ENCODE measurements at places on chromosomes 6 and 20.

DNA sequence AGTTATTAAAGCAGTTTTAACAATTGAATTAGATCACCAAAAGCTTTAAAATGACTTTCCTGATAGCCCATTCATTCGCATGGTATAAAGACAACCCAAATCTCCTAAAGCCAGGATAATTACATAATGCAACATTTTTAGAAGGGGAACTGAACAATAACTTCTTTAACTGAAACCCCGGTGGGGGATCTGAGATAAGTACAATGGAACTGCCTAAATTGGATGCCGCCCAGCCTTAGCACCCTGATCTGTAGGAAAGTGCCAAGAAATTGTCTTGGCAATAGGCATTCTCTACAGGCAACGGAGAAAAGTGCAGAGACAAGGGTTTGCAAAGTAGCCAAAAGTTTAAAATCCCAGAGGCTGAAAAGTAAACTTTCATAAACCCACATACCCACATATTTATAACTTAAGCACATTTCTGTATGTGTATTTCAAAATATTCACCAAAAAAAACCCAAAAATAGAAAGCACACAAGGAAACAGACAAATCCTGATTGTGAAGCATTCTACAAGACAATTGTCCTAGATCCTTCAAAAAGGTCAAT is 98.8 kb upstream of the BEND6 start:
- no peak for DNase-seq

DNA sequence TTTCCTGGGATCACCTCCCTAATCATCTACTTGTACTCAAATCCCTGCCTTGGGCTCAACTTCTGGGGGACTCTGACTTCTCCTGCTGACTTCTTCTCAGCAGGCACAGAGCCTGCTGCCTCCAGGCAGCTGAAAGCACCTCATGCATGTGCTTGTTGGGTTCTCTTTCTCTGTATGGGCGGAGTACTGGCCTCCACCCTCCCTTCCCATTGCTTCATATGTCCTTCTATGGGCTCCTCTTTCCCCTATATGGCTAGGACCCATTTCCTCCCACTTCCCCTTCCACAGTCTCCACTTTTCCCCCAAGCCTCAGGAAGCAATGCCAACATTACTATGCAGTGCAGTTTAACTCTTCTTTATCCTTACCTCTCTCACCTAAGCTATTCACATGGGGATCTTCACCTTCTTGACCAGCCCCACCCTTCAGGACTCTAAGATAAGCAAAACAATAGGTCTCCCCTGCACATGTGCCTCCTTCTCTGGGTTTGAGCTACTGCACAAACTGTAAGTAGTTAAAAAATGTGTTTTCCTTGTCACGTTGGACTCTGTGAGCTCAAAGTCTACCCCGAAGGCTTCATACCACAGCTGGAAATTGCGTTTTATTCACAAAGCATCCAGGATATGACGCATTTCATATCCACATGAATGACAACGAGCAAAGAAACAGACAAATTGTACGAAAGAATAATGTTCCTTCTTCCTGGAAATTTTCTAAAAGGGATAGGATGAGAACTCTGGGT is 93.7 kb downstream of the CDS2 start:
- DNase-seq, result no peak

DNA sequence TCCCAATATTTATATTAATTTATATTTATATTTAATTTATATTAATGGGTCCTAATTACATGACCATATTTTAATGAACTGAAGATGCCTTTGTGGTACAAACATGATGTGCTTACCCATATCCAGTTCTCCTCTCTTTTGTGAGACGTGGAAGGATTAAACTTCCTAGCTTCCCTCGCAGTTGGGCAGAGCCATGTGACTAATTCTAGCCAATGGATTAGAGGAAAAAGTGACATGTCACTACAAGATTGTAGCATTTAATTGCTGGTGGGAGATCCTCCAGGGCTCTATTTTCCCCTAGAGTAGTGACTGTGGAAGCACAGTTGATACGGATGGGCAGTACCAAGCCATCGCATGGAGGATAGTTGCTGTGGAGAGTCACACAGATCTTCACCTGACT is 4.8 kb upstream of the SOBP start:
- no peak for DNase-seq

DNA sequence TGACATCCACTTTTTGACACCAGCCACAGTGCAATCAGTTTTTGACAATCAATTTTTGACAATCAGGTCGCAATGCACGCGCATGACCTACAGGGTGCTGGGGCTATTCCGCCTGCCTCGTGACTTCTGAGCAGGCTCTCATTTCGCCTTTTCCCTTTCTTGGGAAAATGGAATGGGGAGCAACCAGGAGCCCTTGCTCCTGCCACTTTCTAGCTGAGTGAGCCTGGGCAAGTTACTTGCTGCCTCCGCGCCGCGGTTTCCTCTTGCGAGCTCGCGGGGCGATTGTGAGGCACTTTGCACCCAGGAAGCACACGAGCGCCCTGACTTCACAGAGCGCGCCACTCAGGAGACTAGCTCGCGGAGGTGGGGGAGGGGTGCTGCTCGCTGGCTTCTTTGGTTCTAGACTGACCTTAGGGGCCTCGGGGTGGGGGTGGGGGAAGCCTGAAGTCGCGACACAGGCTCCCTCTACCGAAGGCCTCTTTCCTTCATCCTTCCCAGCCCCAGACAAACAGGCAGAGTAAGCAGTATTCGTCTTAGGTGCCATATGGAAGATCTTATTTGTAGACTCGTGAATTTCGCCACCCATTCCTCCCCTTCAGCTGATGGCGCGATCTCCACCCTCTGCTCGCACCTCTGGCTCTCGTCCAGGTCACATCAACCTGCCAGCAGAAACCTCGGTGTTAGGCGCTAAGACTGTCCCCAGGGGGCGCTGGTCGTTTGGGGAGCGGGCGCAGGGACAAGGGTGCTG is 4.6 kb downstream of the TP53TG5 start:
- DNase-seq, result peak; percentile 95

- DNase-seq, result no peak
Measured at GRCh38 chr6:132028029-132028428, 76.9 kb upstream of the CCN2 start.

DNA sequence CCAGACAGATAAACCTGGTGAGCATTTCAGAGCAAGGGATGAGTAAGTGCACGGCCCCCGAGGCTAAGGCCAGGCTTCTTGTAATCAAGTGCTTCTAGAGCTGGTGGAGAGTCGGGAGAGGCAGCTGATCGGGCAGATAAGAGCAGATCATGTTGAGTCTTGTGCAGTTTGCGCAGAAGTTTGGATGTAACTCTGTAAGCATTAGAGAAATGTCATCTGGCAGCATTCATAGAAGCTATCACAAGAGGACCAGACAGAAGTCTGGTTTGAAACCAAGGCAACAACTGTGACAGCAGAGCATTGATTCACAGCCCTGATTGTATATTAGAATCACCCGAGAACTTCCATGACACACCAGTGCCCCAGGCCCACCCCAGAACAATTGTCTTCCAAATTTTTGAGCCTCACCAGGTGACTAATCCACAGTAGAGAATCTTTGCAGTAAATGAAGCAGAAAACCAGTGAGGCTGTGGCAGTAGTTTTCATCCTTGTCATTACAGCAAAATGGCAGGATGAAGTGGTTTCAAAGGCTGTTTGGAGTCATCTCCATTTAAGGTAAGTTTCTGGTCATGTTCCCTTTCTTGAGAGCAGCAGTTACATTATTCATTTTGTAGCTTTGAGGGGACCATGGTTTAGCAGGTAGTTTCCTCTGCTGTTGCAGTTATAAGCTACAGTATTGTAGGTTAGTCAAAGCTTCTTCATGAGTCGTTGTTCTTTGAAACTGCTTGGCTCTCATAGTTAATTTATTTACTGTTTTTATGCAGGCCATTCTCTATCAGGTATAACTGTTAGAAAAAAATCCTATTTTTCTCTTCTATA is 84.1 kb downstream of the RNF217 start:
- no peak for DNase-seq

DNA sequence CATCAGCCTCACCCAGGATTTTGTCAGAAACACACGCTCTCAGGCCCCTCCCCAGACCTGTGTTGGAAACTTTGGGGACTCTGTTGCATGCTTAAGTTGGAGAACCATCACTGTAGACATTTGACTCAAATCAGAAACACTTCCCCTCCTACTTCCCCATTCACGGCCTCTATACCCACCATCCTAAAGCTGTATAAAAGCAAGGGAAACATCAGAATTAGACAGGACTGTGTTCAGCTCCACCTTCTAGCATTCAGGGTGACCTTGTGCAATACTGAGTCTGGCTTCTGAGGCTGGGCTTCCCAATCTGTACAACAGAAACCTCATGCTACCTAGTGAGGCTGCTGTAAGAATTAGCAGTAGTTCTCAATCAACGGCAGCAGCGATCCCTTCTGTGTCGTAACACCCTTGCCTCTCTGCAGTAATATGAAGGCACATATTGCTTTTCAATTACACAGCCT is 252.3 kb downstream of the LY86 start:
- DNase-seq, result no peak

GRCh38 chr6:795046-795685 is 102.2 kb upstream of the EXOC2 start:
- DNase-seq, result no peak

GRCh38 chr6:142302421-142303175 is 791 bp downstream of the ADGRG6 start:
- no peak for DNase-seq

GRCh38 chr6:47203266-47203937 is 106.3 kb downstream of the TNFRSF21 start:
- no peak for DNase-seq

DNA sequence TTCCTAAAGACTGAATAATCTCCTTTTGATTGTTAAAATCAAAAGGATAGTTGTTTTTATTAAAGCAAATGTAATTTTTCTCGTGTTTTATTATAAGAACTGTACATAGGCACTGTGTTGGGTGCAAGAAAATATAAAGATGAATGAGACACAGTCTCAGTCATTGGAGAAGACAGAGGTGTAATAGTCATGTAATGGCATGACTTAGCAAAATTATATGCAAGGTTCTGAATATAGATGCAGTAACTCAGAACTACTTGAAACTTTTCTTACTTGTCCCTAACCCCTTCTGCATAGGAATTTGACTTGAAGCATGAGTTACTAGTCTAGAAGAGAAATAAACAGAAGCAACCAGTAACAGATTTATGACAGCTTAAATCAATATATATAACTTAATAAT is 14.9 kb downstream of the WTAP start:
- no peak for DNase-seq

DNA sequence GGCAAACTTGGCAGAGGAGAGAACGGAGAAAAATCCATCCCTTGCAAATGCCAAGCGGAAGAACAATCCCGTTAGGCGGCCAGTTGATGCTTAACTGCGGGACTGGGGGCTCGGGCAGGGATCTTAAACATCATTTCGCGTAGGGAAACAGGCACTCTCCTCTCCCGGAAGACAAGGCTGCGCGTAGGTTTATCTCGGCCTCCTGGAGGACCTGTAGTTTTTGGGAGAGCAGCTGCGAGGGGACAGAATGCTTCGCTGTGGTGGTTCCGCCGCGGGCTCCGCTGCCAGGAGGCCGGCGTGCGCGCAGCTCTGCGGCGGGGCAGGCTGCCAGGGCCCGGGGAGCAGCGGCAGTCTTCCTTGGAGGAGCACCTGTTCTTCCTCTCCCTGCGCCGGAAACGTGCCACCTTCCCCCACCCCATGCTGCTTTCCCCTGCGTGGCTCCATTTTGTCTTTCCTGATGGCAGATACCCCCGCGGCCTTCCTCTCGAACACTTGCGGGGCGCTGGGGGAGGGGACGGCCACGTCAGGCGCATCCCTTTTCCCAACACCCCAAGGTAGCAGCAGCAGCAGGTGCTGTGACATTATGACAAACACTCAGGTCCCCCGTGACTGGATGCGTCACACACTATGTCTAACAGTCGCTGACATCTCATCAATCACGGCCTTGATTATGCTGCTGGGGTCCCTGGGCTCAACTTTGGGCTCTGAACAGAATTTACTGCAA is 230.7 kb upstream of the BTBD3 start:
- no peak for DNase-seq

DNA sequence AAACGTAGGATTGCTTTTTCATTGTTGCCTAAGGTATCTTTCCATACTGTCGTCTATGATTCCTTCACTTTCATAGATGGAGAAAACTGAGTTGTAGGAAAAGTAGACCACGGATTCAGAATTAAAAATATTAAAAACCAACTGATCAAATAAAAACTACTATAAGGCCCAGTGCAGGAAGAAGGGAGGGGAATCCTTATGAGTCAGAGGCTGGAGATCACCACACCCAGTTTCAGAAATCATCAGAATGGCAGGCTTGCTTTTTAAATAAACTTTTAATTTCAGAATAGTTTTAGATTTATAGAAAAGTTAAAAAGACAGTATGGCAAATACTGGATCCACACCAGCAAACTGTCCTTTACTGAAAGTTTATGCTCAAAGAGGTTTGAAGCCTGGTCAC is 32.0 kb upstream of the POPDC3 start:
- no peak for DNase-seq

DNA sequence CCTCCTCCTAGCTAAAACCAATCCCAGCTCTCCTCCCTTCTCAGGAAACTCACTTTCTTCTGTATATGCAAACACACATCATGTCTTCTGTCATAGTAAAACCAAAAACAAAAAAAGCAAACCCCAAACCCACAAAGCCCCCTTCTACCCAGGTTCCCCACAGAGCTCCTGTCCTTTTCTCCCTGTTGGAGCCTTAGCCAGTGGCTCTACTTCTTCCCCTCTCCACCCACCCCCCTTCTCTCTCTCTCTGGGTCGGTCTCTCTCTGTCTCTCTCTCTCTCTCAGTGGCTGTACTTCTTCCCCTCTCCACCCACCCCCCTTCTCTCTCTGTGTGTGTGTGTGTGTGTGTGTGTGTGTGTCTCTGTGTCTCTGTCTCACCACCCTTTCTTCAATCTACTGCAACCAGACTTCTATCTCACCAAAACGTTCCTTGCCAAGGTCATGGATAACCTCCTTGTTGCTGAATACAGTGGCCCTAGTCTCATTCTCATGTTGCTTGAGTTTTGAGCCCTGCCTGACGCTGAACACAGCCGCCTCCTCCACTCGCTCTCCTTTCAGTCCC is 8.7 kb upstream of the OSER1 start:
- no peak for DNase-seq

DNA sequence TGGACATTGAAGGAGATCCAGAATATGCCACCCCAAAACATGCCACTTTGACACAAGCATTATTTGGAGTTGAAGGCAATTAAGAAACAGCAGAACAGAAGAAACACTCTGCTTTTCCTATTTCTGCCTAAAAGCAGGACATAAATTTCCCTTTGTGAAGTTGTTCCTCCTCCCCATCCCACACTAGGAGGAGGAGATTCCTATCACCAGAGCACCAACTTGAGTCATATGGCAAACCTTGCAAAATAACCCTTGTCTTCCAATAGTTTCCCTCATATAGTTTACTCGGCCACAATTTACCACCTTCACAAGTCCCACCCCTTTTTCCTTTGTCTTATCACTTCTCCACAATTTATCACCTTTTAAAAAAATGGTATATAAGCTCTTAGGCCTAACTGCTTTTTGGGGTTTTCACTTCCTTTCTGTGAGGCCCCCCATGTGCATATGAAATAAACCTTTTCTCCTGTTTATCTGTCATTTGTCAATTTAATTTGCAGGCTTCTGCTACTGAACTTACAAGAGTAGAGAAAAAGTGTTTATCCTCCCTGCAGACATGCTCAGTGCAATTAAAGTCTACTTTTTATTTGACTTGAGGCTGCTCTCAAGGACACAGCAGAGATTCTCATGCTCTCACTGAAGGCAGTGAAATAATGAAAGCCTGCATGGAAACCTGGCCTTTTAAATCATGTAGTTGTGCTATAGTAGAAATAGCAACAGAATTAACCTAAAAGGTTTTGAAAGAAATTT is 2.8 kb upstream of the RAB23 start:
- no peak for DNase-seq

Data from activated CD4-positive, alpha-beta T cell treated with anti-CD3 and anti-CD28 coated beads for 48 hours (primary cell).